ENCODE measurements at places on chromosomes 3 and 15.
A peak's percentile ranks its signal among the peaks of the same experiment; 100 is the strongest.

DNA sequence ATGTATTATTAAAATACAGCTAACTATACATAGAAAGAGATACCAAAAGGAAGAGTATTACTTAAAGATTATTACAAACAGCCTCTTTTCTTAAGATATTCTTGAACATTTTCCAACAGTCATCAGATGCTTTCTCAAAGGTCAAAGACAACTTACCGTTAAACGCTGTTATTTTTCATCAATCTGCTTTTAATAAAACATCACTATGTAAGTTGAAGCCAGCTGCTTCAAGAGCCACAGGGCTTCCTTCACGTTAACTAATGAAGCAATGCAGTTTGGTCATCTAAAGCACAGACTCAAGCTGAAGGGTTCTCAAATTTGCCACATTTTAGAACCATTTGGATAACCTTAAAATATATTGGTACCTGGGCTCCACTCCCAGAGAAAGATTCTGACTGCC is 578.8 kb downstream of the ROBO2 start:
- DNase-seq: no peak

GRCh38 chr15:60720493-60721256 is 241.7 kb upstream of the ICE2 start:
- DNase-seq: no peak

- peak; percentile 55 for DNase-seq
Observed at GRCh38 chr3:43932921-43933320, 242.2 kb downstream of the ABHD5 start.

- DNase-seq: no peak
Observed at GRCh38 chr15:65056868-65057548, 10.8 kb downstream of the RASL12 start.

GRCh38 chr15:57537488-57538264 is 54.0 kb upstream of the MYZAP start:
- no peak for DNase-seq

GRCh38 chr3:65194047-65194714 is 506.4 kb upstream of the ADAMTS9 start:
- DNase-seq: no peak

DNA sequence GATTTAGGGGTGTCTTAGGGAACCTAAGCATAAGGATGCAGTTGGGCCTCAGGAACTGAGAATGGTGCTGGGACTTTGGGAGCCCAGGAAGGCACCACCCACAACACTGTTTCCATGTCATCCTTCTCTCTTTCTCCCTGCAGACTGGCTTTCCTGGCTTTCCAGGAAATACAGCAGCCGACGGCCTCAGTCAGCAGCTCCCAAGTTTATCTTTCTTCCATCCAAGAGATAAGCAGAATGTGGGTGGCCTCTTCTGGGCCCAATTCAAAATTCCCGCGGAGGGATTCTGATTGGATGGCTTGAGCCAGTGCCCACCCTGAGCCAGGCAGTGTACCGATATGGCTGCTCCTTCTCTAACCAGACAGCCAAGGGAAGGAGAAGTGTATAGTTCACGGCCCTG is 4.5 kb upstream of the CLN6 start:
- no peak for DNase-seq

DNA sequence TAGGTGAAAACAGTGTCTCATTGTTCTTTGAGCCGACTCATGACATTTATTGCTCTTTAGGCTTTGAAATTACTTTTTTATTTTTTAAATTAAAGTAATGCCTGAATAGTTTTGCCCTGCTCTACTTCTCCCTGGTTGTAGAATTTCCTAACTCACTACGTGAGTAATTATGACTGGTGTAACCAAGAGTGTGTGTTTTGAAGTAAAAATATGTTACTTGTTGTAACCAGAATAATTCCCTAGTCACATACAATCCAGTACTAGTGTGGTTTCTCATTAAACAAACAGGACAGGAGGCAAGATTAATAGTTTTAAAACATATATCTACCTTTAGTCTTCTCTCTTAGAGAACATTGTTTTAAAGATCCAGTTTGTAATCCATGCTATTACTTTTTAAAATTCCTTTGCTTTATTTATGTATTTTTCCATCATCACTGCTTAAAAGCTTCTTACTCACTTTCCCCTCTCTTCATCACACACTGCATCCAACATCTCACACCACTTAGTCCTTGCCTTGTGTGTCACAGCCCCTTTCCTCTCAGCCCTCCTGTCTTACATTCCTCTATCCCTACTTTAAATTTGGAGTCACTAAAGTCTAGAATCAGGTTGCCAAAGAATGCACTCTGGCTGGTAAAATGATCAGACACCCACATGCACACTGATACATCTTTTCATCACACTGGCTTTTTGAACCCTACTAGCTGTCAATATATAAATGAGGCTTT is 219.7 kb downstream of the WNT5A start:
- peak; percentile 83 for DNase-seq

GRCh38 chr3:181782306-181782954 is 70.7 kb downstream of the SOX2 start:
- DNase-seq: peak; percentile 23

GRCh38 chr3:129606636-129607390 is at the start of gene PLXND1:
TSS of gene PLXND1 (minus strand) at chr3:129606676. CDS start at chr3:129606639, 37 bp downstream.
- DNase-seq: peak; percentile 73

Measured in AG10803 (cell line).